CD4-positive, alpha-beta T cell treated with Interleukin-12 subunit alpha and Interleukin-12 subunit beta, for 1 hour (primary cell): ENCODE measurements at places on chromosomes 11 and 22.

- no peak for DNase-seq
These were observed 488.0 kb upstream of the CCDC90B start for GRCh38 chr11:83773950-83774880.

GRCh38 chr11:58782066-58782465, 50.3 kb upstream of the GLYAT start:
- no peak for DNase-seq

DNA sequence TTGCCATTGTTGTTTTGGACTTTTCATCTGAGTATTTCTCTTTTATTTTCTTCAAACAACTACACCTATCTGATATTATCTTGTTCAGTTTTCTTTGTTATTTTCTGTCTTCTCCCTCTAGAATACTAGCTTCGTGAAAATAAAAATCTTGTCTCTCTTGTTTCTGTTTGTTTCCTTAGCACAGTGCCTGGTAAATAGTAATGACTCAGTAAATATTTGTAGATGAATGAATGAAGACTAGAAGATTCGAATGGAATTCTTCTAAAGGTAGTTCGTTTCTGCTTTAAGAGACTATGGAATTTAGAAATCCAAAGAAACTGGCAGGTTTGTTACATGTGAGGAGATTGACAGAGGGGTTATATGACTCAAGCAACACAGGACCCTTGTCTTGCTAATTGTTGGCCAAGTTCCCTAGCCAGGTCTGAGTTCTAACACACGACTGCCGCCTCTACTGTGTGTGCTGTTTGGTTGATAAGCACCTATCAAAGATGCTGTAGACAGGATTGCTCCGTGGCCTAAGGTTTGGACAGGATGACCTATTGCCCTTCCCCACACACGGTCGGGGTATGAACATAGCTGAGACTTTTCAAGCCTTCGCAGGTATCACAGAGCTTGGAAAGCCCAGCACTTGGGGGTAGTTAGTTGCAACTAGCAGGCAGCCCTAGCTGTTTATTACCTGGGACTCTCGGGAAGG, 831 bp upstream of the TMEM135 start:
- no peak for DNase-seq

- DNase-seq = peak; percentile 17
These were observed 4.3 kb downstream of the BCO2 start for GRCh38 chr11:112179601-112180000.

- DNase-seq = no peak
These were observed 28.0 kb upstream of the L3MBTL2 start for GRCh38 chr22:41177040-41177621.
